Activated B cell treated with CpG ODN at 0.5 μM for 24 hours (primary cell): ENCODE measurements at places on chromosomes 16 and 17. TPM values are rescaled to one million over a fixed set of nuclear protein-coding genes. Genes with fewer than 3 reads are reported as not detected.

GRCh38 chr16:85202631-85203461 is 90.6 kb upstream of the CIBAR2 start:
- DNase-seq, result no peak

DNA sequence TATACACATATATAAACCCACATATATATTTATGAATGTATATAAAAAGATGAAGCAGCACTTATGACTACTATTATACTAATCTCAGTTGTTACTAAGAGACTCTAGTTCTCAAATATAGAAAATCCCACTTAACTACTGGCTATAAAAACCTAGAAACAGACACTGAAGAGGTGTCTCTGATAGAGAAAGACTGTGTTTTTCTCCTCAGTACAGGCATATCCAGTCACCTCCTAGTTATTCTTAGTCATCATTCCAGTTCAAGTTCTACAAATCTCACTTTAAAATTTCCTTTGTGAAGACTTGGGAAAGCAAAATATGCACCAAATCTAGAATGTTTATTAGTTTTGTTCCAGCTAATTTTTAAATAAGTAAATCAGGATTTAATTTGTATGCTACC is 93.9 kb downstream of the STH start:
- DNase-seq, result no peak

GRCh38 chr16:54590836-54591235 is 304.2 kb upstream of the IRX3 start:
- no peak for DNase-seq

Gene TBC1D28
- not detected in 2 replicates for total RNA-seq

Gene CETP
- total RNA-seq, result 1.0 and 1.4 TPM in 2 replicates

DNA sequence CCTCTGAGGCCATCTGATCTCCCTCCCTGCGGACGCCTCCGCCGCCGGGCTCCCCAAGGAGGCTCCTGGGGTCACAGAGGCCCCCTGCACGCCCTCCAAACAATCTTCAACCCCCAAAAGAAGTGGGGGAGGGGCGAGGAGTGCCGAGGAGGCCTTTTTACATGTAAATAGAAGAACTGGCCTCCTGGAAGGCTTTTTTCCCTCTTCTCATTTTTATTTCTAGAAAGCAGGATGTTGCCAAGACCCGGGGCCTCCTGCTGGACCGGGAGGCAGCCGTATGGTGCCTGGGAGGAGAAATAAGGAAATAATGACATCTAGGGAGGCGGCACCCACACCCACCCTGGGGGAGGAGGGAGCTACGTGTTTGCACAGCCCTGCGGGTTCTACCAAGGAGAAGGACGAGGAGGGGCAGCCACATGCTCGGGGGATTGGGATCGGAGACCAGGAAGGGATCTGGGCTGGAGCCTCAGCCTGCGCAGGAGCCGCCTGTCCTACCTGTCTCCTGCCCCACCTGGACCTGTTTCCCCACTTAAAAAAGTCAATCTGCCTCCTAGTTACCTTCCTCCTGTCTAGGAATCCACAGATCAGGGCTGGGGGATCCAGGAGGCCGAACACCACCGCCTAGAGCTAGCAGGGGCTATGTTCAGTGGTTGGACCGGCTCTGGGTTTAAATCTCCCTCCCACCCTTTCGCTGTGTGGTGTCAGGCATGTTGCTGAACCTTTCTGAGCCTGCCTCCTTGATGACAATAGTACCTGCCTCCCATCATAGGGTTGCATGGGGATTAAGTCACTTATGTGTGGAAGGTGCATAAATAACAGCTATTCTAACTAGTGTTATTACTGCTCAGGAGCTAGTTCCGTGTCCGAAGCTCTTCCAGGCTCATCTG is 175.7 kb upstream of the GSE1 start:
- DNase-seq, result no peak

Gene FOXJ1
- 0.39 and 0.44 TPM in 2 replicates for total RNA-seq

DNA sequence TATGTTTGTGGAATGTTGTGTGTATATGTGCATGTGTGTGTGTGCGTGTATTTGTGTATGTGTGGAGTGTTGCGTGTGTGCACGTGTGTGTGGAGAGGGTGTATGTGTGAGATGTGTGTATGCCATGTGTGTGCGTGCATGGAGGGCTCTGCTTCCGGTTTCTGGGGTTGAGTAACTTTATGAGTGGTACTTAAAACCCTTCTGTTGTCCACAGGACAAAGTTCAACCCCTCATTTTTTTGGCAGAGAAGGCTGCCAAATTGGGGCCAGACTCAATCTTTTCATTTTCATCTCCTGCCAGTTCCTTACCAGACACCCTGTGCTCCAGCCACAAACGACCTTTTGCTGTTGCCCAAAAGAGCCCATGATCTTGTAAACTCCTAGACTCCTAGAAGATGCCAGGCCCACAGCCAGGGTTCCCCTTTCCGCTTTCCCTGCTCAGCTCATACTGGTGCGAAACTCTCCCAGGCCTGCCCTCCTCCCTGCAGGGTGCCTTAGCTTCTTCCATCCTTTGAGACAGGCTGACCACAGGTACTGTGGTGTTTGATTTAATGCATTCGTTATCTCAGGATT is 100.2 kb downstream of the CMIP start:
- DNase-seq, result no peak

GRCh38 chr16:89192956-89193575 is 7.3 kb downstream of the SLC22A31 start:
- DNase-seq, result no peak

GRCh38 chr17:8326511-8327302 is 12.9 kb upstream of the ODF4 start:
- DNase-seq, result peak; percentile 24

DNA sequence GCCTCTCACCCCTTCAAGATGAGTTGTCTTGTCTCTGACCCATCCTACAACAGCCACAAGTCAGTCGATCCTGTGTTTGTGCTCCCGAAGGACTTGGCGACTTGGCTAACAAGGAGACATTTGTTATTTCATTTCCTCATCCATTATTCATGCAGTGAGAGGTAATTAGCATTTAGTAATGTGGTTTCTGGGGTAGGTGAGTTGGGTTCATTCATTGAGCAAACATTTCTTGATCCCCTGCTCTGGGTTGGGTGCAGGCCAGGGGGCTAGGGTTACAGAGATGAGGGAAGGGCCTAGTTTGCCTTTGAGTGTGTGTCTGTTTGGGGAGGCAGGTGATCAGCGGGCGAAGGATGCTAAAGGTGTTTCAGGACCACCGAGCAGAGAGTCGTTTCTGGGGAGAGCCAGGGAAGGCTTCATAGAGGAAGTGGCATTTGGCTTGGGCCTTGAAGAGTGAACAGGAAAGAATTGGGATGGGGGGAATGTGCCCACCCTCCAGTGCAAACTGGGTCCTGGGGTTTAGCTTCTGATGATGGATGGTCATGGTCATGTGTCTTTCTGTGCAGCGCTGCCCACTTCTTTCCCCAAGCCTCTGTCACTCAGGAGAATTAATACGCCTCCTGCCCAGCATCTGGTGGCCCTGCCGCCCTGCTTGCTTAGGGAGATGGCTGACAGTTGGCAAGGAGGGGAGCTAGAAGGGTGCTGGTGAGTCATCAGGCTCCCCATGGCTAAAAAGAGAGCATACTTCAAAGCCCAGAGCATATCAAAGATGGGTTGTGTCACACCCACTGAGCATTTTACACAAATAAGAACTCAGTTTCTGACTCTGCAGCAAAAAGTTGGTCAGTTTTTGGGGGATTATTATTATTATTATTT is 38.5 kb downstream of the MSI2 start:
- DNase-seq, result no peak

- DNase-seq, result no peak
Observed at GRCh38 chr16:52171481-52171880, 375.5 kb downstream of the TOX3 start.

DNA sequence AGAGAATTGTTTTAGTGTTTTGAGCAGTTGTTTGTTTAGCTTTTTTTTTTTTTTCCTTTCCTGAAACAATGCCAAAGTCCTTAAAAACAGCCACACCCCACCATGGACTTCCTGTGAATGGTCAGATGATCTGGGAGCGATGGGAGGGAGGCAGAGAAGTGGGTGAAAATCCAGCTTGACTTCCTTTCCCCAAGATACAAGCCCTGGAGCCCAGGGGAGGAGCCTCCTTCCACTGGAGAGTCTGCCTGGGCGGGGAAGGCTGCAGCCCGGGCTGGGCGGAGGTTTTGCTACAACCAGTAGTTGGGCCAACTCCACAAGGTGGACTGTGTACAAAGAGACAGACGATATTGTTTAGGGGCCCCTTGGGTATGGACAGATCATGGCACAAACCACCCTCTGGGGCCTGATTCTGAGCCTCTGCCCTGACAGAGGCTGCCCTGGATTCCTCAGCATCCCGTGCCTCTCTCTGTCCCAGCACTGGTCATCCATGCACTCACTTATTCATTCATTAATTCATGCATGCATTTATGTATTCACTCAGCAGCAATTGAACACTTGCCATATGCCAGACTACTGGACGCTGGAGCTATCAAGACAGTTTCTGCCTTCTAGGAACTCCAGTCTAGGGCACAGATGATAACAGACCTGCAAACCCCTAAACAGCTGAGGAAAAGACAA is 29.8 kb downstream of the WSB1 start:
- DNase-seq, result no peak

Gene SCGB1C2
- total RNA-seq, result not detected in 2 replicates

DNA sequence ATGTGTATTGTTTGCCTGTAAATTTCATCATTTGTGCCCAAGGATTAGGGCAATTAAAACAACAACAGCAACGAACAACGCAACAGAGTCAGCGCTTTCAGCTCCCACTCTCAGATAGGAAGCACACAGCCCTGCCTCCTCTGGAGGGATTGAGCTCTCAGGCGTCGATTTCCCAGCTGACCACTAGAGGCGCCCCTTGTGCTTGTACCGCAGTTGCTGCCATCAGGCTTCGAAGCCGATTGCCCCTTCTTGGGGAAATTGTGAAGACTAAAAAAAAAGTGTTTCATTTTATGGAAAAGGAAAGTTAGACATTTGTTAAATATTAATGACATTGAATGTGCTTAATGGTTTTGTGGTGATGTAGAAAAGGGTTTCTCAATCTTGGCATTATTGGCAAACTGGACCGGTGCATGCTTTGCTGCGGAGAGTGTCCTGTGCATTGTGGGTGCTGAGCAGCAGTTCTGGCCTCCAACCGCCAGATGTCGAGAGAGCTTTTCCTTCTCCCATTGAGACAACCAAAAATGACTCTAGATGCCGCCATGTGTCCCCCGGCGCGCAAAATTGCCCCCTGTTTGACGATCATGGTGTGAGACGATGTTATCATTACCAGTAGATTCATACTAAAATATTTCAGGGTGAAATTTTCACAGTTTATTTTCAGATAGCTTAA is 650.4 kb upstream of the RBFOX1 start:
- DNase-seq, result no peak

- DNase-seq, result no peak
Observed at GRCh38 chr17:14605267-14605599, 304.4 kb downstream of the HS3ST3B1 start.

Gene CCL8
- total RNA-seq, result not detected in 2 replicates

Gene PABPN1L
- 0.44 and 0.67 TPM in 2 replicates for total RNA-seq

DNA sequence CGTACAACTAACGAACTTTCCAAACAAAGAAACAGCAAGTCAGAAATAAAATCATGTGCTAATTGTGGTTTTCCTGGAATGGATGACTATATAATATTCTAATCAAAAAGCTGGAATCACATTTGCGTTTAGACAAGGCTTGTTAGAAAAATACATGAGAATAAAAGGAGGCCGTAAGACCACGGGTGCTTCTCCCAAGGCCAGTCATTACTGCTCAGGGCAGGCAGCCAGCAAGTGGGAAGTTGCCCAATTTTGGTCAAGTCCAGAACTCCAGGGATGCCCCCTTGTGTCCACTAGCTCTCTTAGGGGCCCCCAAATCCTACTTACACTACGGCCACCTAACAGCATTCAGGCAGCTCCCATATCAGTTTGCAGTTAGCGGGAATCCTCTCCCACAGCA is 25.9 kb upstream of the LYRM9 start:
- no peak for DNase-seq

DNA sequence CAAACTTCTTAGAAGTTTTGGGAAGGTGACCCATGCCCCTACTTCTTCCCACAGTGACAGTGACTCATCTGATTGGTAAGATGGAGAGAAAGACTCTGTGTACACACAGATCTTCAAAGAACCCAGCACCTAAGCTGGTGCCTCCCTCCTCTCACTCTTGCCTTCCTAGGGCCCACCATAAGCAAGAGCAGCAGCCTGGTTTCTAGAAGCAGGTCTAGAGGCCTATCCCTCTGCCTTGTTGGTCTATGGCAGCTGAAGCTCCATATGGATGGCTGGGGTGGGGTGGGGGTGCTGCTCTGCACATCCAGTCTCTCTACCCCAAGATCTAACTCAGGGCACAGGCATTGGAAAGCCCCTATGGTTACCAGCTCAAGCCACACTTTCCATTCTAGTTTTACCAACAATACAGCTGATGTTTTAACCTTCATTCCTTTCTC is 47.5 kb downstream of the STAT3 start:
- no peak for DNase-seq

DNA sequence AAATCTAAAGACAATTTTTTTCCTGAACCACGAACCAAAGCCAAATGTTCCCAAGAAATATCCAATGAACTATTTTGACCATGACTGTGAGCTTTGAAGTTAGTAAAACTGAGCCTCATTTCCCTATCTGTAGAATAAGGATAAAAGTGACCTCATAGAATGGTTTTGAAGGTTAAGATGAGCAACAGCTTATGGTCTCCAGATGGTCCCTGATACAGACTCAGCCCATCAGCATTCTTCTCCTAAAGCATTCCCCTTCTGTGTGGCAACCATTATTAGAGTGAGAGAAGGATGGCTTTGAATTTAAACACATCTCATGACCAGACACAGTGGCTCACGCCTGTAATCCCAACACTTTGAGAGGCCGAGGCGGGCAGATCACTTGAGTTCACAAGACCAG is 70.1 kb downstream of the COPRS start:
- DNase-seq, result no peak

Gene SRCAP
- 109 and 123 TPM in 2 replicates for total RNA-seq

Gene ZNF469
- total RNA-seq, result 3.9 and 4.2 TPM in 2 replicates

DNA sequence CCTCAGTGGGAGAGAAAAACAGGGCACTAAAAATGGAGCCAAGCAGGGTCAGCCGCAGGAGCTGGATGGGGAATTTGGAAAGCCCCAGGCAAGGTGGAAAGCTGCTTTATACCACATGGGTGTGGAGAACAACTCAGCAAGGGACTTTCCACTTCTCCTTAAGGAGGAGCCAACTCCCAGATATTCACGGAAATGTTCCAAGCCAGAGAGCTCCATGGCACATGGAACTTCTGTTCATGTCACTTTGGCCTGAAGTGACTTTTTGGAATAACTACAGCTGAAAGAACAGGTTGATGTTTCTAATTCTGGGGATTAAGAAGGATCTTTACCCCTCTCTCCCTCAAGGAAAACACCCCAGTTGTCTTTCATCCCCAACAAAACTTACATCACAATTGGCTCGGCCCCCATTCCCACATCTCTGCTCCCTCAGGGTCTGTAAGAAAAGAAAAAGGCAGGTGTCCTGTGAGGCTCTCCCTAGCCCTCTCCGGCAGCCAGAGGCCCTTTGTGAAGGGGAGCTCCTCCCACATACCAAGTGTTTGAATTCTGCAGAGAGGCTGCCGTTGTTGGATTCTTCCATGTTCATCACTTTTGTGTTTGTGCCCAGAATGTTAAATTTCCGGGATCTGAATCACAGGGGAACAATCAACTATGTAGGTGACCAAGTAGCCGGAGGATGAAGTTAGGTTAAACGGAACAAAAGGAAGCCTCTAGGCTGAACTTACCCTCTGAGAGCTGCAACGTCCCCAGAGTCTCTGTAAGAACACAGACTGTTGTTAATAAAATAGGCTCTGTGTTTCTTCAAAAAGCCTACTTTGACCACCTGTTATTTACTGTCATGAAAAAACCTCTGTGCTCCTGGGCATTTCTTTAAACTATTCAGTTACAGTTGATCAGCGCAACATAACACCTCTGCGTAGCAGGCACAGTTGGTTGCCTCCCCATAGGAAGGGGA is 41.0 kb downstream of the STAT5A start:
- no peak for DNase-seq

- no peak for DNase-seq
Observed at GRCh38 chr16:86986136-86986535, 331.1 kb downstream of the C16orf95 start.
